GM23338 (cell line): ENCODE measurements at places on chromosomes 6 and 20. TPM values are rescaled to one million over a fixed set of nuclear protein-coding genes. Genes with fewer than 3 reads are reported as not detected.

Gene TINAG
- total RNA-seq: not detected in 2 replicates

Gene FHL5
- total RNA-seq: not detected in 2 replicates

Gene CALHM4
- not detected in 2 replicates for total RNA-seq

GRCh38 chr6:119673741-119674140, 324.2 kb upstream of the MAN1A1 start:
- H3K36me3 ChIP-seq: no peaks in the 10 kb centered on the region
- H3K27ac ChIP-seq: no peak overlapping the region
- no peak overlapping the region for H3K4me3 ChIP-seq
- no peaks in the 10 kb centered on the region for H3K27me3 ChIP-seq
- peaks cover 15% of the 10 kb centered on the region for H3K4me1 ChIP-seq
- DNase-seq: no peak

GRCh38 chr6:128882991-128883611, at the start of gene LAMA2:
LAMA2 (plus strand) TSS chr6:128883138; CDS start chr6:128883246, 108 bp downstream.
- no peaks in the 10 kb centered on the region for H3K36me3 ChIP-seq
- no peaks in the 10 kb centered on the region for H3K27me3 ChIP-seq
- H3K27ac ChIP-seq: no peak within 1 kb of the TSS
- peak; percentile 85 for DNase-seq
- H3K4me3 ChIP-seq: peak within 1 kb of the TSS; percentile 59

- peak overlapping the region; percentile 67 for H3K4me3 ChIP-seq
- peak; percentile 85 for DNase-seq
- H3K27me3 ChIP-seq: peaks cover 94% of the 10 kb centered on the region
- H3K36me3 ChIP-seq: no peaks in the 10 kb centered on the region
- H3K4me1 ChIP-seq: peaks cover 11% of the 10 kb centered on the region
Measured at GRCh38 chr6:28207510-28208110, 17.5 kb upstream of the ZSCAN9 start.

Gene FAM120B
- total RNA-seq: 14.4 and 16.7 TPM in 2 replicates

- H3K4me3 ChIP-seq: no peak overlapping the region
- no peak overlapping the region for H3K27ac ChIP-seq
- H3K36me3 ChIP-seq: no peaks in the 10 kb centered on the region
- no peak for DNase-seq
Measured at GRCh38 chr20:23117738-23118137, 31.6 kb upstream of the CD93 start.

- H3K4me1 ChIP-seq: no peaks in the 10 kb centered on the region; the same call in 1 of the 2 replicates
- DNase-seq: no peak
- H3K27ac ChIP-seq: no peak overlapping the region
- no peaks in the 10 kb centered on the region for H3K27me3 ChIP-seq
- no peak overlapping the region for H3K4me3 ChIP-seq
Measured at GRCh38 chr6:142476452-142476851, 174.6 kb downstream of the ADGRG6 start.
